ENCODE measurements at places on chromosomes 3 and 15.

DNA sequence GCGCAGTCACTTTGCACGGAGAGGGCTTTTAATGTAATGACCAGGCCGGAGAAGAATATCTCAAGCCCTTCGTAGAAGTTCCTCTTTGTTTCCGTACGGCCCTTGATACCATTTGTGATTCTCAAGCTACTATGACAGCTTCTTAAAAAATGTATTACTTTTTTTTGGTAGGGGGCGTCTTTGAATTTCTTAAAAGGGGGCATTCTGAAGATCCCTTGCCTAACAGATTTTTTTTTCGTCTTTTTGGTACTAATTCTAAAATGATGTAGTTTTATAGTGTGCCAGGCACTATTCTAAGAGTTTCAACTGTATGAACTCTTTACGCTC is 614.0 kb downstream of the MCTP2 start:
- no peak for DNase-seq
- H3K4me1 ChIP-seq: peaks cover 9% of the 10 kb centered on the region
- peak overlapping the region; percentile 8 for H3K4me3 ChIP-seq
- no peaks in the 10 kb centered on the region for H3K36me3 ChIP-seq
- H3K27ac ChIP-seq: no peak overlapping the region

DNA sequence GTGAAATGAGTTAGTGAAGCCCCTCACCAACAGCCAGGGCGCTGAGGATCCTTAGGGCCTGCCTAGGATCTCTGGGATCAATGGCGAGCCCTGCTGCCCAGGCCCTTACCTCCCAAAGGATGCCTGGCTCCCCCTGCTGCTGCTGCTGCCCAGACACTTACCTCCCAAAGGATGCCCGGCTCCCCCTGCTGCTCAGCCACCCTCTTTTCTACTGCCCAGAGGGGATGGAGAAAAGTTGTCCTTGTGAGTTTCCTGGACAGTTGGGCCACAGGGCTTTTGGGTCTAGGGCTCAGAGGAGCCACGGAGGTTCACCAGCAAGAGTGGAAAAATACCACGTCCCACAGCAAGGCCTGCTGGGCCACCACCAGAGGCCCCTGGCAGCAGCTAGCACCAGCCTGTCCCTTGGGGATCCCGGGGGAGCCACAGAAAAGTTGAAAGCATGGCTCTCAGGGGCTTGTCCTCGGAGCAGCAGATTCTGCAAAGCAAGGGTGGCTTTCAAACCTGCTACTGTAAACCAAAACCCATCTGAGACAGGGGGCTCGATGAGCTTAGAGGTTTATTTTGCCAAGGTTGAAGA is 59.4 kb downstream of the SLC6A6 start:
- no peak overlapping the region for H3K4me3 ChIP-seq
- no peaks in the 10 kb centered on the region for H3K27me3 ChIP-seq
- peak overlapping the region; percentile 61 for H3K27ac ChIP-seq
- H3K36me3 ChIP-seq: peaks cover 24% of the 10 kb centered on the region

DNA sequence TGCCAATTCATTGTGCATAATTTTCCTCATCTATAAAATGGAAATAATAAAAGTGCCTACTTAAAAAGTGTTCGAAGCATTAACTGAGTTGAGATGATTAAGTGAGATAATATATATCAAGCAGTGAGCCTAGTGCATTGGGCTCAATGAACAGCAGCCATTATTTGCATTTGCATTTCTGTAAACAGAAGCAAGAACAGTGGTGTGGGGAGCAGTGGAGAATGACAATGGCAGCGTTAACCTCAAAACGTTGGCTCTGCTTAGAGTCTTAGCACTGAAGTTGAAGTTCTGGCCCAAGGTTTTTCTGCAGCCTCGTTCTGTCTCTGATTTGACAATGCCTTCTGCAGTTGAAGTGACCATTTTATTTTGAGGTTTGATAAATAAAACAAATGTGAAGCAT is 466.3 kb upstream of the ONECUT1 start:
- DNase-seq: no peak
- H3K27me3 ChIP-seq: no peaks in the 10 kb centered on the region
- H3K4me1 ChIP-seq: no peaks in the 10 kb centered on the region
- H3K4me3 ChIP-seq: no peak overlapping the region

DNA sequence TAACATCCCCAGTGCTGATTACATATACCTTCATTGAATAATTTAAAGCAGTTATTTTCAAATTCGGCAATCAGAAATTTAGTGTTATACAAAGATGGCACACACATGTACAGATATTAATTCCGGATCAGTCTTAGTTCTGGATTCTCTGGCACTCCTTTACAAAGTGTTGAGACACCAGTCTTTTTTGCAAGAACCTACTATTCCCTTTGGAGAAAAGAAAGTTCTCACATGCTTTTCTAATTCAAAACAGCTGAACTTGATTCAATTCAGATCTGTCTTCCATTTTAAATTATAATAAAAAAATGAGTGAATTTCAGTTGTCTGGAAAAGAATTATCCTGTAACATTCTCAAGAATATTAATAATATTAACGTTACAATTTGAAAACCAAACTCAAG is 20.4 kb downstream of the CCDC191 start:
- H3K36me3 ChIP-seq: peaks cover 6% of the 10 kb centered on the region
- no peak overlapping the region for H3K4me3 ChIP-seq
- H3K27me3 ChIP-seq: no peaks in the 10 kb centered on the region
- no peak for DNase-seq
- H3K27ac ChIP-seq: no peak overlapping the region

DNA sequence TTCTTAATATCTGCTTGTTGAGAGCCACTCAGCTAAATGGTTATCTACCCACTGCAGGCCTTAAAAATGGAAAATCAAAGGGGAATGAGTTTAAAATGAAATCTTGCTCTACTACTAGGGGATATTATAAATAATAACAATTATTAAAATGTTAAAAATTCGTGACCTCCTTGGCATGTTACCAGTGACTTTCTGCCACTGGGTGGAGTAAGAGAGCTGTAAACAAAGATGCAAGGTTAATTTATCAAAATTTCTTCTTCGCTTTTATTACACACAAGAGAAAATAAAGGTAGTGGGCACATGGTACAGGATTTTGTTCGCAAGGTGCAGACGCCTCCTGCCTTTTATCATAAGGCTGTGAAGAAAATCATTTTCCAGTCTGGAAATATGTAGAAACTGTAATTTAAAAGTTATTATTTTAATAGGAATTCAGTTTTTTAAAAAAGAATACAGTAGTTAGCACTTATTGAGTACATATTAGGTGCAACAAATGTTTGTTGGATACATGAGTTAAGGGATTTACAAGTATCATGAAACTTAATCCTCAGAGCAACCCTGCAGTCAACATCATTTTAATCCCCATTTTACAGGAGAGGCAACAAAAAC is 272.6 kb downstream of the SUCLG2 start:
- peak; percentile 16 for DNase-seq
- peaks cover 22% of the 10 kb centered on the region for H3K36me3 ChIP-seq
- H3K27ac ChIP-seq: no peak overlapping the region

GRCh38 chr3:10783360-10784351 is 32.4 kb upstream of the SLC6A11 start:
- DNase-seq: peak; percentile 26
- H3K4me3 ChIP-seq: no peak overlapping the region
- H3K36me3 ChIP-seq: no peaks in the 10 kb centered on the region
- H3K27me3 ChIP-seq: peaks cover 42% of the 10 kb centered on the region
- H3K4me1 ChIP-seq: peaks cover 5% of the 10 kb centered on the region

DNA sequence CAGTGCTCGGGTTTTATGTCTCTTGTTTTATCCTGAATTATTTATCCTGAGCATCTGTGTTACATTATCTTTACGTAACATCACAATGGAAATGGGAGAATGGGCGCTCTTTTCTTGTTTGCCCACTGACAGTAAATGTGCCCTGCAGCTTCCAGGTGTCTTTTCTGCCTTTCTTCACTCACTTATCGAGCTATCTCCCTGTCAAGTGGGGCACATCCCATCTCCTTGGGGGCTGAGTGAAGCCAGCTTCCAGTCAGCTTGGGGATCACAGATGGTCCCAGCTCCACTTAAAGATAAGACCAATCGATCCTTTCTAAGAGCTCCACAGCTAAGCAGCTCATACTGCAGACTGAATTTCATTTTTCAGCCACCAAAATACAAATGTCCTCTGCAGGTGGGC is 125.8 kb downstream of the KBTBD8 start:
- DNase-seq: no peak
- H3K4me3 ChIP-seq: no peak overlapping the region
- H3K36me3 ChIP-seq: peaks cover 4% of the 10 kb centered on the region
- H3K27me3 ChIP-seq: peaks cover 10% of the 10 kb centered on the region

GRCh38 chr3:53232641-53233377 is 23.0 kb downstream of the TKT start:
- peaks cover 3% of the 10 kb centered on the region for H3K4me1 ChIP-seq
- no peak for DNase-seq
- no peaks in the 10 kb centered on the region for H3K27me3 ChIP-seq
- H3K4me3 ChIP-seq: no peak overlapping the region
- H3K27ac ChIP-seq: peak overlapping the region; percentile 42
- peaks cover 26% of the 10 kb centered on the region for H3K36me3 ChIP-seq

DNA sequence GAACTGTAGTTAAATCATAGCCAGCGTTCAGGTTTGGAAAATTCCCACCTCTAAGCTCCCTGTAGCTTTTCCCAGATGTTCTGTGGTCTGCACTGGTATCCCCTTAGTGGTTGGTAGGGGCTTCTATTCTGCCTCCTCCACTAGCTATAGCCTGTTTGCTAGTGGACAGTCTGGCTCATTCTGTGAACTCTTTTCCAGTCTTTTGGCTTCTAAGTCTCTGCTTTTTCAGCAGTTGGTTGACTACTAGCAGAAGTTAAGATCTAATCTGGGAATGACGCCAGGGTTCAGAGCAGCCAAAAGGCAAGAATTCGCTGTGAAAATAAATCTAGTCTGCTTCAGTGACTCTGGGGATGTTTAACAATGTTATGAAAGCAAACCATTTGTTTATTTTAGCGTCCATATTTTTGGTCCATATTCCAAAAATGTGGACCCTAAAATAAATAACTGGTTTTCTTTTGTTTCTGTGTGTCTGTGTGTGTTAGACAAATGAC is 73.7 kb upstream of the WDR72 start:
- DNase-seq: no peak
- no peaks in the 10 kb centered on the region for H3K36me3 ChIP-seq
- H3K27me3 ChIP-seq: no peaks in the 10 kb centered on the region

DNA sequence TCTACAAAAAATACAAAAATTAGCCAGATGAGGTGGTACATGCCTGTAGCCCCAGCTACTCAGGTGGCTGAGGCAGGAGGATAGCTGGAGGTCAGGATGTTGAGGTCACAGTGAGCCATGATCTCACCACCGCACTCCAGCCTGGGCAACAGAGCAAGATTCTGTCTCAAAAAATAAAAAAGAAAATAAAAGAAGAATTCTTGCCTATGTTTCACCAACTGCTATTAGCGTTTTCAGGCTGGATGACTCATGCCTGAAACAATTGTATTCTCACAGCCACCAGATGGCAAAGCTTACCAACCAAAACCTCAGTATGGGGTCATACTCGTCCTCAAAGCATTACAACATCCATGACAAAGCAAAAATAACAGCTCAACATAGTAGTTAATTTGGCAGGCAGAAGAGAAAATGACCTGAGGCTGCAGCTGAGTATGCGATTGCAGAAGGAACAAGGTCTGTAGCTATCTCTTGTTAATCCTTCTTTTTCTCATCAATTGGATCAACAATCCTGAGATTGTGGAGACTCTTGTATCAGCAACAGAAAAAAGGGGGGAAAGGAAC is 52.2 kb downstream of the TP53BP1 start:
- H3K4me3 ChIP-seq: peak overlapping the region; percentile 29
- peak; percentile 15 for DNase-seq
- H3K36me3 ChIP-seq: peaks cover 22% of the 10 kb centered on the region
- peaks cover 14% of the 10 kb centered on the region for H3K4me1 ChIP-seq

DNA sequence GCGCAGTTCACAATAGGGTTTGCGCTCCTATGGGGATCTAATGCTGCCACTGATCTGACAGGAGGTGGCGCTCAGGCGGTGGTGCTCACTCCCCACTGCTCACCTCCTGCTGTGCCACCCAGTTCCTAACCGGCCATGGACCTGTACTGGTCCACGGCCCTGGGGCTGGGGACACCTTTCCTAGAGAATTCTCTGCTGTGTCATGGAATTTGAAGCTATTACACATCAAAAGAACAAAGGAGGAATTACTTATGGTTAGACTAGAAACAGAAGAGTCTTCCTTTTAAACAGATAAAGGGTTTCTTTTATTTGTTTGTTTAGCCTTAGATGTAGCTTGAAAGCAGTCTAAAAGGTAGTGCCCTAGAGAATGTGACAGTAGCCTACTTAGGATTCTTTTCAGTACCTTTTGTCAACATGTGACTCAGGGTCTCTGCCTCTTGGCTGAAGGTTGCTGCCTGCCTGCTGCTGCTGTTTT is 50.3 kb downstream of the PAK2 start:
- no peak overlapping the region for H3K4me3 ChIP-seq
- H3K27ac ChIP-seq: no peak overlapping the region
- no peak for DNase-seq
- peaks cover 15% of the 10 kb centered on the region for H3K4me1 ChIP-seq
- H3K27me3 ChIP-seq: no peaks in the 10 kb centered on the region
- H3K36me3 ChIP-seq: peaks cover 51% of the 10 kb centered on the region

DNA sequence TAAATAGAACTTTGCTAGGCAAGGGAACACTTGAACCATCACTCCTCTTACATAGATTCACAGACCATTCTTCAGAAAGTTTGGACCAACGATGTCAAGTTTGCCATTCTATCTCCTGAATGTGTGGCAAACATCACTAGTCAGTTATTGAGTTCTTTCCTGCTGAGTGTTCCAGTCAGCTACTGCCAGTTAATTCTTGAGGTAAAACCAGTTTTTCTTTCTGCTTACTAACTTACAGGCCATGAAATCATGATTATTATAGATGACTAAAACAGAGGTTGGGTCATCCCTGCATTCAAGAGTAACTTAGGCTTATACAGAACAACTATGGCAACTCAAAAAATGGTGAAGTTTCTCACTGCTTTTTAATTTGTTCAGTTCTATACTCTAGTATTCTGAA is 88.2 kb downstream of the AP4E1 start:
- no peaks in the 10 kb centered on the region for H3K27me3 ChIP-seq
- no peak overlapping the region for H3K4me3 ChIP-seq
- no peak for DNase-seq
- peaks cover 51% of the 10 kb centered on the region for H3K36me3 ChIP-seq
- no peaks in the 10 kb centered on the region for H3K4me1 ChIP-seq
- H3K27ac ChIP-seq: no peak overlapping the region

DNA sequence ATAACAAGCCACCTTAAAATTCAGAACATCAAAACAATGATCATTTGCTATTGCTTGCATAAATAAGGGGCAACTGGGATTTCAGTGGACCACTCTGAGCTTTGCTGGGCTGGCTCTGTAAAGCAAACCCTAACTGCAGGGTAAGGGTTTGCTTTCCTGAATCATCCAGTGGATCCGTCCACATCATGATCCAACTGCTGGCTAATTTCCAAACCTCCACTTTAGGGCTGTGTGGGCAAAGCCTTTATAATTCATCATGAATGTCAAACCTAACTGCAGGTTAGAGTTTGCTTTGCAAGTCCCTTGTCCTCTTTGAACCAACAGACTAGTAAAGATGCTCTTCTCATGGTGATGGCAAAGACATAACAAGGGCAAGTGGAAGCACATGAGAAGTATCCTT is 76.1 kb downstream of the SYNPR start:
- H3K4me1 ChIP-seq: no peaks in the 10 kb centered on the region
- H3K36me3 ChIP-seq: no peaks in the 10 kb centered on the region
- no peak overlapping the region for H3K4me3 ChIP-seq
- no peak for DNase-seq
- no peak overlapping the region for H3K27ac ChIP-seq

All from activated naive CD8-positive, alpha-beta T cell treated with anti-CD3 and anti-CD28 coated beads, Interleukin-2, amount 50 U/mL, for 24 hours (primary cell).